D341Med (cell line): ENCODE measurements at places on chromosomes 7 and 10.

- DNase-seq = no peak
Measured at GRCh38 chr10:79356104-79356503, 8.8 kb downstream of the PPIF start.

- DNase-seq = no peak
Measured at GRCh38 chr7:32879460-32879859, 12.1 kb downstream of the KBTBD2 start.

DNA sequence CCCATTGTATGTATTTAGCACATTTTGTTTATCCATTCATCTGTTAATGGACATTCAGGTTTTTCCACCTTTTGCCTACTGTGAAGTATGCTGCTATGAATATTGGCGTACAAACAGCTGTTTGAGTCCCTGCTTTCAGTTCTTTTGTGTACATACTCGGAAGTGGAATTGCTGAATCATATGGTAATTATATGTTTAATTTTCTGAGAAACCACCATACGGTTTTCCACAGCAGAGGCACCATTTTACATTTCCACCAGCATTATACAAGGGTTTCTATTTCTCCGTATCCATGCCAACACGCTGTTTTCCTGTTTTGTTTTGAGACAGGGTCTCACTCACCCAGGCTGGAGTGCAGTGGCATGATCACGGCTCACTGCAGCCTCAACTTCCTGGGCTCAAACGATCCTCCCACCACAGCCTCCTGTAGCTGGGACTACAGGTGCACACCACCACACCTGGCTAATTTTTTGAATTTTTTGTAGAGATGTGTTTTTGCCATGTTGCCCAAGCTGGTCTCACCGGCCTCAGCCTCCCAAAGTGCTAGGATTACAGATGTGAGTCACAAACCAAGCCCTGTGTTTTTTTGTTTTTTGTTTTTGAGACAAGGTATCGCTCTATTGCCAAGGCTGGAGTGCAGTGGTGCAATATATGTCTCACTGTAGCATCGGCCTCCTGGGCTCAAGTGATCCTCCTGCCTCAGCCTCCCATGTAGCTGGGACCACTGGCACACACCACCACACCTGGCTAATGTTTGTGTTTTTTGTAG lies 22.1 kb upstream of the FBXW4 start:
- no peak for DNase-seq

DNA sequence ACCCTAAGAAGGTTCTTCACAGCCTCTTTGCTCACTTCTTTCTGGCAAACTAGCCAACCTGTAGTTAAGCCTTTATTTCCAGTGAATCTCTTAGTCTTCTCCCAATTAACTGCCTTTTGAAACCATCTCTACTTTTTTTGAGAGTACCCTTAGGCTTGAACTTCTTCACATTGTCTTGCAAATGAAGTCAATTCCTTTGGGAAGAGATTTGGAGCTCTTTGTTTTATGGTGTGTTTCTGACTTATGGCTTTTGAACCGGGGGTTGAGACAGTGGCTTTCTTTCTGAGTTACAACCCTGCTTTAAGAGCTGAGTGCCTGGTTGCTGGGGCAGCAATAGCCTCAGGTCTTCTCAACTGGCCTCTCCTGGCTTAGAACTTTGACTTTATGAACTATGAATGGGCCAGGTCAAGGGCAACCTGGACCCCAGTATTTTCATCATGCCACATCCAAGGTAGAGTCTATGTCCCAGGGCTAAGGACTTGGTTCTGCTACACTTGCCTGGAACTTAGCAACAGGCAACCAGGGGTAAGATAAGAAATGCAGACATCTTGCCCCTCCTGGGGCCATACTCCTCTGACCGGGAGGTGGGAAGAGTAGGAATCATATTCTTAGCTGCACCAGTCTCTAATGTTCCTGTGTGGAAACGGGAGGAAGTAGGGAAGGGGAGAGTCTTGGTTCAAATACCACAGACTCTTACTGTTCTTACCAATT lies 53.0 kb downstream of the SP4 start:
- DNase-seq = no peak

DNA sequence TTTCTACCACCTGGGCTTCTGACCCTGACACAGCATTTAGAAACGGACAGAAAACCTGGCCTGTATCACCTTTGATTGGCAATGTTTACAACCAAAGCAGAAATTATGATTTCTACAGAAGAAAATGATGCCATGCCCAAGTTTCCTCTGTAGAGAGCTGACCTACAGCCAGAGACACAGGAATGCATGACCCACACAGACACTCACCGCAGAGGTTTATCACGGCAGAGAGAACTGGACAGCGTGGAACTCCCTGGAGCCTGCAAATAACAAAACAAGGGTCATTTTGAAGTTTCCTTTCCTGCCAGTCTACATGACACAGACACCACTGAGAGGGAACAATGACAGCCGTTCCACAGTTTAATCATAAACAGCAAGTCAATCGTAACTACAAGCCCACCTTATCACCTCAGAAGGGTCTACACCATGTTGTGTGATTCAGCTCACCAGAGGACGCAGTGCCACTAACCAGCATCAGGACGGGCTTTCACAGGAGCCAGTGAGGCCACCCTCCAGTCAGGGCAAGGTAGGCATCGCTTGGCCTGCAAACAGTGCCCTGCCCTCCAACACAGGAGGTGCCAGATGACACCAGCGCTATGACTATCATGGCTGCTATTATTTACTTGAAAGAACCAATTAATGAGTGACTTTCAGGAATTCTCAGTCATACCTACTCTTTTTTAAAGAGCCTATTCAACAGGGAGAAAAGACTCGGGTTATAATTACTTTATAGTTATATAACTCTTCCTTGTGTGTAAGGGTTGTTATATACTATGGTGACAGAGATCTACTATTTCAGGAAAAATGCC lies 139.9 kb downstream of the TNS3 start:
- DNase-seq = no peak

DNA sequence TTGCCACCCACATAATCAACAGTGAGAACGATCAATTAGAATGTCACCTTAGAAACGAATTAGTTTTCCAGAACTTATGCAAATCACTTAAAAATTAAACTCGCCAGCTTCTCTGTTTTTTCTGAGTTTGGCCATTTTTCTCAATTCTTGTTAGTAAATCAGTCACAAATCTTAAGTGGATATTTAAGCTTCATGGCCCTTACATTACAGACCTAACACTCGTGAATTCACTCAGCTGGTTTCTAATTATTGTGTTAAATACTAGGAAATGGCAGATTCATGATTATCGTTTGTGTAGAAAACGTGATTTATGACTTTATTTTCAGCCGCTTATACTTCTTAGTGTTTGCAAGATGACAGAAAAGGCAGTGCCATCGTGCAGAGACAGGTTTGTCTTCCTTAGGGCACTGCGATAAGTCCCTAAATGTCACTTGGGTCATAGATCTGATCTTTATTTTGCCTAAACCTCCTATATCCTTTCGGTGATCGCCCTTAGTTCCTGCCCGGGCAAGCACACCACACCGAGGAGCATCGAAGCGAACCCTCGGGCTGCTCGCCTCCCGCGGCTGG lies 587 bp upstream of the CELF2 start:
- DNase-seq = no peak

- no peak for DNase-seq
Measured at GRCh38 chr10:114538181-114538906, 119.7 kb downstream of the ABLIM1 start.

GRCh38 chr7:137689761-137690160 lies 157.0 kb downstream of the DGKI start:
- no peak for DNase-seq

GRCh38 chr7:112575864-112576263 lies 95.1 kb downstream of the LSMEM1 start:
- no peak for DNase-seq

- no peak for DNase-seq
Measured at GRCh38 chr10:87658321-87658795, 1.3 kb upstream of the PAPSS2 start.

DNA sequence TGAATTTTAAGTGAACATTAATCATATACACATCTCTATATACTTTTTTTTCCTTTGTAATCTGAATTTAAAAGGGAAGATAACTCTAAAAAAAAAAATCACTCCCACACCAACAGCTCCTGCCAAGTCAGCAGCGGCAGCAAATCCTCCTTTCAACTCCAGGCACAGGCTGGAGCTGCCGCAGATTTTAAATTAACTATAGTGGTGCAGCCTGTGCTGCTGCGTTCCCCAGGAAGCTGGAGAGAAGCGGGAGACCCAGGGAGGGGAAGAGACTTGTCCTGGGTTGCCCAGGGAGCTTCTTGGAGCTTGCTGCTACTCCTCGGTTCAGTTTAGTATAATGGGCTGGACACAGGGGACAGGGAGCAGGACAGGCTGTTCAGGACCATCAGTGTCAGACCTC lies 32.6 kb upstream of the HSPB1 start:
- no peak for DNase-seq

GRCh38 chr10:131207176-131207575 lies 104.3 kb downstream of the TCERG1L start:
- DNase-seq = no peak

GRCh38 chr7:134623193-134623592 lies 23.5 kb upstream of the BPGM start:
- no peak for DNase-seq

DNA sequence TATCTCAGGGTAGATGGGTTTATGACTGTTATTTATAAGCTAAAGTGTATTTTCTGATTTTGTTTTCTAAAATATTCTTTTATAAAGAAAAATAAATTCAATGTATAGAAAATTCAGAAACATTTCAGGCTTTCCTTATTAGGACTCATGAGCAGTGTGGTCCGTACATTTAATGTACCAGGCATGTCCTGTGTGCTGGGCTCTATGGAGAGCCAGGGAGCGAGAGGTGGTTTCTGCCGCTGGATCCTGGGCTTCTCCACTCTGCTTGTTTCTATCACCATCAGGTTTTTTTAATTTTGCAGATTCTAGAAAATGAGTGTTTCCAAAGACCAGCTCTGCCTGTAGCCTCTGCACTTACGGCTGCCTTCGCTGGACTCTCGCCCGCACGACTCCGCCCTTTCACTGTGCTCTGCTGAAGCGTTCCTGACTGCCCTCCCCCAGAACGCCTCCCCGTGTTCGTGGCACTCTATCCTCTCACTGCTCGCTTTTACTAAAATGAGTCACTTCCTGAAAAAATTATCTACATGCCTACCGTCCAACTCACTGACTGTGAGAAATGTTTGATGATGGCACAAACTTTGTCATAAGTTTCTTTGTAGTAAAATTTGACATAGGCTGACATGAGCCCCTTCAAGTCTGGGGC lies 188.5 kb downstream of the ZMYND11 start:
- DNase-seq = no peak

DNA sequence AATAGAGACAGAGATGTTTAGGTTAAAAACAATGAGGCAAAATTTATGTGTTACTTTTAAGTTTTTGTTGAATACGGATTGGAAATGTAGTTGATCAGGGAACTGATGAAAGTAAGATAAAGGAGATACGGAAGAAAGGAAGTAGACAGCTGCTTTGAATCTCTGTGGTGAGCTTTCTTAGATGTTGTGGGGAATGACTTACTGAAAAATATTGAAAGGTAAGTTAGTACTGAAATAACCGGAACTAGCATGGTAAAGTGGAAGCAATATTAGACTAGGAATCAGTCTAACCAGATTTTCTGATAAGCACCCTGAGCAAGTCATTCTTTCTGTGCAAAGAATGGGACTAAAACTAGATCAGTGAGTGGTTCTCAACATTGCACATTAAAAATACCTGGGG lies 34.8 kb downstream of the LUC7L2 start:
- DNase-seq = no peak

GRCh38 chr7:55409482-55410225 lies 44.5 kb downstream of the LANCL2 start:
- DNase-seq = no peak

DNA sequence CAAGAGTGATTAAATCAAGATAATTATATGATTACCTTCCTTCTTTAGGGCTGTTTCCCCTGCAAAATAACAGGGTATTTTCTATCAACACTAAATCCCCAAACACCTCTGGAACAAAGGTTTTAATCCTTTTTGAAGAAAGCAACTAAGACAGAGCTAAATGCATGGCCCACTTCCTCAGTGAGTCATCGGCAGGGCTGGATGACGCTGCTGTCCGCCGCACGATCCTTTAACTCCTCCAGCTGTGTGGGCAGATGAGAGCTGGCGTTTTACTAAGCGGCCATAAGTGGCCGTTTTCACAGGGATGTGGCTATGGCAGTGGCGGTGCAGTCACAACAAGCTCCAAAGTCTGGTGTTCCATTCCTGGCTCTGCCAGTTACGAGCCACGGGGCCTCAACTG lies 76.0 kb upstream of the C1QL3 start:
- peak; percentile 63 for DNase-seq

DNA sequence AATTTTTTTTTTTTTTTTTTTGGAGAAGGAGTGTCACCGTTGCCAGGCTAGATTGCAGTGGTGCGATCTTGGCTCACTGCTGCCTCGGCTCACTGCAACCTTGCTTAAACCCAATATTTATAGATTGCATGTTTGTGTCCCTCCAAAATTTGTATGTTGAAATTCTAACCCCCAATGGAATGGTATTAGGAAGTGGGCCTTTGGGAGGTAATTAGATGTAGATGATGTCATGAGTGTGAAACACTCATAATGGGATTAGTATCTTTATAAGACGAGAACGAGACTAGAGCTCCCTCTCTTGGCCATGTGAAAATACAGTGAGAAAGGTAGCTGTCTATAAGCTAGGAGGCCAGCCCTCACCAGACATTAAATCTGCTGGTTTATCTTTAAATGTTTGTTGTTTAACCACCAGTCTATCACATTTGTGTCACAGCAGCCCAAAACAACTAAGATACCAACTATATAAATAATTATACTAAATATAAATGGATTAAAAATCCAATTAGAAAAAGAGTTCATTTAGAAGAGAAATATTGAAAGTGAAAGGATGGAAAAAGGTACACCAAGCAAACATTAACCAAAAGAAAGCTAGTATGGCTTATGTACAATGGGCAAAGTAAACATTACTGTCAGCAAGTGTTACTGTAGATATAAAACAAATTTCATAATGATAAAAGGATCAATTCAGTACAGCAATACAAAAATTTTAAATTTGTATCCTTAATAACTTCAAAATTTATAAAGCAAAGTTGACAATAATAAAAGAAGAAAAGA lies 9.3 kb downstream of the TCAF1 start:
- DNase-seq = no peak

DNA sequence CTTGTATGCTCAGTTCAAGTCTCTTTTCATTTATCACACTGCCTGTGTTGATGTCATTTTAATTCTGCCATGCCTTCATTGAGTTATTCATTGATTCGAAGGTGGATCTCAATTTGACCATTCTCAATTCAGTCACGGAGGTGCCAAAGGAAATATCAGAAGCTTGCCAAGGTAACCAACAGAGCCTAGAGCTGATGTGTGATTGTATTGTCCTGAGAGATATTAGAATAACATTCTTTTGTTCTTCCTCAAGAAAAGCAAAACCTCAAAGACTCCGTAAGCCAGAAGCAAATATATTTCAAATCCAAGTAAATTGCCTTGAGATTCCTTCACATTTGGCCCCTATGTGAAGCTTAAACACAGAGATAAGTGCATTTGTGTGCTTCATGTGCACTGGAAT lies 345.3 kb downstream of the CXCL12 start:
- no peak for DNase-seq

- no peak for DNase-seq
Measured at GRCh38 chr7:1521456-1521855, 9.0 kb upstream of the MAFK start.

DNA sequence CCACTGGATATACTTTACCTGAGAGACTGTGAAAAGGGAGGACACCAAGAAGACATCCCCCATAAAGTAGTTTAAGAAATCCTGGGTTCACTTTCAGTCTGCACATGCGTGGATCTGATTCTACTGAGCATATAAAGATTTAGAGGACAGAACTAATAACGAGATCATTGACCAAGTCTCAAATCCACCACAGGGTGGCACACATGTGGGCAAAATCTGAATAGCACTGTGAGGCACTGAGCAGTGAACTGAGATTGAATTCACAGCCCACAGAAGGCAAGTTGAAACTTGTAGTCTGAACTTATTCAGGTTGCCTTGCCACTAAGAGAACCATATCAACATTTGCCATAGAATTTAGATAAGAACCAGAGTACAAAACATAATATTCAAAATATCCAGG lies 818.6 kb downstream of the GRID1 start:
- peak; percentile 18 for DNase-seq
